ENCODE measurements at places on chromosomes 2 and 18. TPM values are rescaled to one million over a fixed set of nuclear protein-coding genes. Genes with fewer than 3 reads are reported as not detected.

DNA sequence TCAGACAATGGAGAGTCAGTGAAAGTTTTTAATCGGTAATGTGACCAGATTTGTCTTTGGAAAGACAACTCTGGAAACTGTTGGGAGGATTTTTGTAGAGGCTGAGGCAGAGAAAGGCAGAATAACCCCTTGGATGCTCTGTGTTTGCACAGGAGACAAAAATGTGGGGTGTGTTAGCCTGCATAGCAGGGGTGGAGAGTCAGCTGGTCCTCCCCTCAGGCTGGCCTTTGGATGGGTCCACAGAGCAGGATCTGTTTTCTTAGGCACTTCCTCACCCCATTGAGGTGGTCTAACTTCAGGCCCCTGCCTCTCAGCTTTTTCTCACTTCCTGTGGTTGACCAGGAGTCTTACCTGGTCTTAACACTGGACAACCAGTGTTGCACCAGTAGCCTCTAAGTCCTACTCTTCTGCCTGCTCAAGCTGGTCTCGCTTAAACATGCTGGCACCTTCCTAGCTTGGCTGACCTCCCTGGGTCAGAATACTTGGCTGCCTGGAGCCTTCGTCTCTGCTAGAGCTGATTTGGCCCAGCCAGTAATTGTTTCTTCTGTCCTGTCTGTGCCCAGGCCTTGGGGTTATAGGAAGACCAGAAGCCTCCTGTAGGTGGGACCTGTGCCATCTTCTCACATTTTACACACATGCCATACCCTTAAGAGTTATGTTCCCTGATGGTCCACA lies 259.8 kb upstream of the RASGRP3 start:
- no peak for DNase-seq

DNA sequence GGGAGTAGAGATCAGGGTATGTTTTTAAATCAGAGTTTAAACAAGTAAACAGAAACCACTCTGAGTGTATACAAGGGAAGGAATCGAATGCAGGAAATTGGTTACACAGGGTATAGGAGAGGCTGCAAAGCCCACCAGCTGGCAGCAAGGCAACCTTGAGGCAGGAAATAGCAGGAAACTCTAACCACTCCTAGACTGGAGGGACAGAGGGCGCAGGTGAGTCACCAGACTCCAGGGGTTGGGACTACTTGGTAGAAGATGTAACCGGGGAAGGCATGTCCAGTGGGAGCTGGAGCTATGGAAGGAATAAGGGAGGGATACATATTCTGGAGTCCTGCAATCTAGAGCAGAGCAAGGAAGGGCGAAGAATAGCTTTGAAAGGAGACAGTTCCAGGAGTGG lies 152.3 kb downstream of the MEIS1 start:
- no peak for DNase-seq

DNA sequence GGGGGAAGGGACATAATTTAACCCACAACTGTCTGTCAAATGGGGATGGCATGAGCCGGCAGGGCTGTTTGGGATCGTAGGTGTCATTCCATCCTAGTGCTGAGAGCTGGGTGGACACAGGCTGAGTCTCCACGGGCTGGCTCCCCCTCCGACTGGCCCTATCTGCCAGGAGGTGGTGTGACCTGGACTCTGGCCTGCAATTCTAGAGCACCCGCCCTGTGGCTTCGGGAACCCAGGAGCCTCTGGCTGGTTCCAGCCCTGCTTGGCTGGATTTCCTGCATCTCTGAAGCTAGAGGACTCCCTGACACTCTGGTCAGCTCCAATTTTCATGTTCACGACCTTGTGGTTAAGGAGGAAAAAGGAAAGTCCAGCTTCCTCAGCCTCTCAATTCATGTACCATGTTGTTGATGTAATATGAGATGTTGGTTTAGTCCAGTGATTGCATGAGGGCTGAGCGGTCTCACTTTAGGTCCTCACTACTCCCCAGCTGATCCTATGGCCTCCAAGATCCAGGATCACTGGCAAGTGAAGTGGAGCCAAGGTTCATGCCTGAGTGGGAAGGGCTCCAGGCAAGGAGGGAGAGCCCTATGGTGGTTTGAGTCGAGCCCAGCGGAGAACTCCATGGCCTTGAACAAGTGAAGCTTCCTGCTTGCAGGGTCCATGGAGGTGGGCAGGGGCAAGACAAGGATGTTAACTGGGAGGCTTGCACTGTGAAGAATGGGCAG lies 169.1 kb downstream of the NDUFA10 start:
- no peak for DNase-seq

- DNase-seq, result no peak
These were observed 24.1 kb downstream of the DCDC2C start for GRCh38 chr2:3727397-3728045.

- no peak for DNase-seq
These were observed 249.8 kb upstream of the FSHR start for GRCh38 chr2:49404108-49404507.

Gene RBM44
- total RNA-seq, result 1.4 TPM

DNA sequence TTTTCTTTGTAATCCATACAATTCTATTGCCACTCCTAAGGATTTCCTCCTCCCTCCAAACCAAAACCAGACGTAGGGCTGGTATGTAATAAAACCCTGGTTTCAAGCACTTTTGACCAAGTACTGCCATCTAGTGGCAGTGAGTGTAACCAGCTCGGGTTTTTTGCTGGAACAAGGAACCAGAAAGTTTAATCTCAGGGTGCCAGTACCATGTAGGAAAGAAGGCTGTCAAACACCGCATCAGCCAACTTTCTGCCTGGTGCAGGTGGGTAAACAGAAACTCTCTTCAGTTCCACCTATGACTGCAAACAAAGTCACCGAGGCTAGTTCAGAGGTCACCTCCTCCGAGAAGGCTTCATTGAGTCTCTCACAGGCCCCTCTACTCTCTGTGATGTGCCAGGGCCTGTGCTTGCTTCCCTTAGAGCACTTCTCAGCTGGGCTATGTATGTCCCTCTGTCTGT lies 10.2 kb upstream of the THNSL2 start:
- DNase-seq, result peak; percentile 67

Gene RUFY4
- 1.6 TPM for total RNA-seq

DNA sequence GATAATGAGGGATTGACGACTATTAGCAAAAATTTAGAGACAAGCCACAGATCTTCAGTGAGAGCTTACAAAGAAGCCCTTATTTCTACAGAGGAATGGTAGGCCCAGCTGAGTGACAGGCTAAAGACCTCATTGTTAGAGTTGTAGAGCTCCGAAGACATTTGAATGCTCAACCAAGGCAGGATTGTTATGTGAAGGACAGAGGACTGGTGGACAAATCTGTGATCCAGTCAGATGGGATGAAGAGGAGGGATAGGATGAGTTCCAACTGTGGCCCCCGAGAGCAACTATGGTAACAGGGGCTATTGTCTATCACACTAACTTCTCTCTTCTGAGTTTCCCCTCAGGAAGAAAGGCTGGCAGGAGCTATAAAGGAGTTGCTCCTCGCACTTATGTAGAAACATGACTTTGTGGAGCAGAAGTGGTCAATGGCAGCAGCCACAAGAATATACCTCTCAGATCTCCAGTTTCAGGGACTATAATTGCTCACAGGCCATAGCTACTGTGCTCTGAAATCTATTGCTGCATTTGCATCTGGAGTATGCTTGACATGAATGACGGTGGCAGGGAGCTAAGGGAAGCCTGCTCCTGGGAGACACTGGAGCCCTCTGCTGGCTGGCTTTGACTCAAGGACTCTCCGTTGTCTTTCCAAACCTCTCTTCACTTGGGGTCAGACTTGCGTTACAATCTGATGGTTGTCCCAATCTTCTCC lies 50.3 kb upstream of the GREB1L start:
- peak; percentile 56 for DNase-seq

Gene NEURL3
- total RNA-seq, result 0.41 TPM

DNA sequence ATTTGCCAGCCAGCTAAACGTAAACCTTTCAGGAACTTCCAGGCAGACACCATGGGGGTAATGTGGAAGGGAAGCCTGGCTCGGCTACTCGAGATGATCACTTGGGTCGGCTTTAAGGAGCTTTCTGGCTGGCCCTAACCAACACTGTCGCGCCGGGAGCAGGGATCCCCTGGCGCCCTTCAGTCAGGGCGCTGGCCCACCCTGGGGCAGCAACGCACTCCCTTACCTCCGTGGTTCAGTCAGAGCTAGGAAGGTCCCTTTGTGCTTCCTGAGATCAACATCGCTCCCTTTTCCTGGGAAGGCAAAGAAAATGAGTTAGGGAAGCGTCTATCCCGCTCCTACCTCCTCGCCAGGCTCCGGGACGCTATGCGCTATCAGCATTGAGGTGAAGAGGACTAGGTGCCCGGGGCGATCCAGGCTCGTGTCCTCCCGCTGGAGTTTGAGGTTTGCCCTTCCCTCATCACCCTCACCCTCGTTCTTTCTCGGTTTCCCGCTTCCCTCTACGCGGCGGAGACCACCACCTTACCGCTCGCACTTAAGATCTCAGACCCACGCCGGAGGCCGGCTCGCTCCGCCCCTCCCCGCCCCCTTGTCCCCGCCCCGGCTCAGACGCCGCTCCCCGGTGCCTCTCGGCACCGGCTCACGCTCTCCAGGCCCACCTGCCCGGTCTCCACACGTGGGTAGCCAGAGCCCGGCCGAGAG lies 449 bp upstream of the ATRAID start:
- DNase-seq, result no peak

Gene LYPD6B
- not detected for total RNA-seq

Gene LYPD6
- not detected for total RNA-seq

DNA sequence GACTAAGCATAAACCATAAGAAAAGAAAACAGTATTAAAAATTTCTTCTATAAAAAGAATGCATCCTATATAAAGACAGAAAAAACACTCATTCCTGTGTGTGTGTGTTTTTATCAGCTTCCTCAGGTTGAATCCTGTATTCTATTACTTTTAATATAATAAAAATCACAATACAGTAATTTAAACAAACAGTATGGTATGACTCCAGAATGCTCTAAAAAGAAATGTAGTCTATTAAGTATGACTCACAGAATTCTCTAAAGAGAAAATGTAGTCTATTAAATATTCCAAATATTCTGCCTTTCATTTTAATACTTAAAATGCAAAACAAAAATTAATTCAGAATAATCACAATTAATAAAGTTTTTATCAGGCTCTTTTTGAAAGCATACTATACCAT lies 19.8 kb downstream of the CCDC88A start:
- no peak for DNase-seq

DNA sequence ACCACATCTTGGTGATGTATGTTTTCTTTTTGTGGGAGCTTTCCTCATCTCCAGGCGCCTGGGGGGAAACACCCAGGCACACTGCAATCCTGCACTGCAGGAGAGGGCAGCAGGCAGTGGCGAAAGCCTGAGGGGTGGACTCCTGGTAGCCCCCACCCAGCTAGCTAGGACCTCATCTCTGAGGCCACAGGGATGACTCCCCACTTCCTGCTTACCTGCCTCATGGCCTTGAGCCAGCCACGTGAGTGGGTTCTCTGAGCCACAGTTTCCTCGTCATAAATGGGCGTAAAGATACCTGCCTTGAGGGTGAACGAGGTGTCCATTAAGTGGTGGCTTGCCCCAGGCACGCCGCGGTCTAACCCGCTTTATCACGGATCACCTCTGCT lies 19.1 kb downstream of the TRAF3IP1 start:
- no peak for DNase-seq

Gene POTEE
- 0.50 TPM for total RNA-seq

DNA sequence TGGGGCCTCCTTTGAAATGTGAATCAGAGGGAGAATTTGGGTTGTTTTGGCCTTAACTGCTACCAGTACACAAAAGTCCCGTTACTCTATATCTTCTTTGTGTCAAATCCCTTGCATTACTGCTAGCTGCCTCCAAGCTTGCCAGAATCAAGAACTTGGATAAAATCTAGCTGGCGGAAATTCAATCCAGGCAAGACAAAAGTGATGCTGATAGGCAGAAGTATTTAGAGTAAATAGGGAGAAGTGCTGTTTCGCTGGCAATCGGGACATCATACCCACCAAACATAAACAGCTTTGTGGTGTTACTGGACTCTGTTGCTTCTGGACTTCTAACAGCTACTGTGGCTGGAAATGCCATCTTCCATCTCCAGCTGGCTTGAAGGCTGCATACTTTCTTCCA lies 2.5 kb downstream of the IFIH1 start:
- no peak for DNase-seq

- no peak for DNase-seq
These were observed 13.4 kb upstream of the ITGB6 start for GRCh38 chr2:160213511-160213910.

- DNase-seq, result no peak
These were observed 2.8 kb downstream of the C1D start for GRCh38 chr2:68059784-68060525.

Gene DSC1
- 0.05 TPM for total RNA-seq

Gene TMBIM1
- total RNA-seq, result 54.0 TPM

DNA sequence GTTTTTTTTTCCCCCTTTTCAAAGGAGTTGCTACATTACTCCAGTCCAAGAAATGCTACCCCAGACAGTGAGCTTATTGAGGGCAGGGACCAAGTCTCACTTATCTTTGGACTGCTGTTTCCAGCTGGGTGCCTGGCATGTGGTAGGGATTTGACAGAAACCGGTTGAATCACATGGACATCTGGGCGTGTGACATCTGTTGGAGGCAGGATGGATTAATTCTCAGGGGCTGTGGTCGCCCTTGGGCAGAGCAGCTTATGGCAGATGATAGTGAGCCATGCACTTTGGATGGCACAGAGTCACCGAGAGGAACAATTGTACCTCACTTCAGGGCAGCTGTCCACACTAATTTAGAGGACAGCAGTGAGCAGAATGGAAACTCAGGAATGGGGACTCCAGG lies 254.6 kb upstream of the ID2 start:
- no peak for DNase-seq

- DNase-seq, result no peak
These were observed 265.4 kb upstream of the DLGAP1 start for GRCh38 chr18:4720518-4720917.

DNA sequence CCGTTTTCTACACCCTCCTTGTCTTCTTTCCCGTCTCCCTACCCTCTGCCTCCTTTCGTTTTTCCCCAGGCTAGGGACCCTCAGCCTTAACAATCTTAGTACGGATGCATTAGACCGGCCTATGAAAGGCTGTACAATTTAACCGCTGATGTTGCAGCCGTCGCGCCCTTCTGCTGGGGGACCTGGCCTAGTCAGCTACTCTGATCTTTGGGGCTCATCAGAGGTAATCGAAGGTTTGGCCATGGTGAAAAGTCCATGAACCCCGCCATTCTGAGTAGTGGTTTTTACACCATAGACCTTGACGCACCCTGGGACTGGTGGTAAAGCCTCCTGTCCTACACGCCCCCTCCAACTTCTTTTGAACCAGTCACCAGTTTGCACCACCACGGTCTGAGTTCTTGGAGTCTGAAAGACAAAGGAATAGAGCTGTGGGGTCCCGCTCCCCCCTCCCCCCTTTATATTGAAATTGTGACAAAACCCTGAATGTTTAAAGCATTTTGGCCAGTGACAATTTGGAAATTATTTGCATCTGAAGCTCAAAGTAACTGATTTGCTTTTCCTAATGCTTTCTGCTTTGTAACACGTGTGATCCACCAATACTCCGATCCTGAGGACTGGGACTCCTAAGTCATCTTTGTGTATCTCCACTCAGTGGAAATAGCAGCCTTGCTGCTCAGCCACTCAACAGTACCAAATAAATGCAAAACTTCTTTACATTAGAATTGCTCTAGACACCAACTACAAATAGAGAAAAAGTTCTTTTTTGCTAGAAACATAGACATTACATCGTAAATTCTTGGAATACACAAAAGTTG lies 642 bp upstream of the SRSF7 start:
- DNase-seq, result no peak

- peak; percentile 16 for DNase-seq
These were observed 103.9 kb upstream of the COL3A1 start for GRCh38 chr2:188870289-188870688.

- DNase-seq, result no peak
These were observed 708 bp downstream of the AGXT start for GRCh38 chr2:240869109-240869955.

Gene TFPI
- 0.21 TPM for total RNA-seq

GRCh38 chr2:147181351-147182029 lies 663.3 kb upstream of the ACVR2A start:
- DNase-seq, result no peak

Measured in activated CD4-positive, alpha-beta T cell treated with anti-CD3 and anti-CD28 coated beads for 36 hours (primary cell).